A549 treated with dexamethasone at 1 μM for 4 hours (cell line): ENCODE measurements at places on chromosomes 1 and 21. TPM values are rescaled to one million over a fixed set of nuclear protein-coding genes. Genes with fewer than 3 reads are reported as not detected.

OR6Y1 gene
- not detected in 5 replicates for total RNA-seq

LRRC53 gene
- total RNA-seq, result not detected in 5 replicates

CCDC17 gene
- total RNA-seq, result 0.18 to 0.57 TPM (median 0.19 TPM) in 5 replicates

DMBX1 gene
- total RNA-seq, result 0.55 to 1.0 TPM (median 0.87 TPM) in 5 replicates

TNFRSF4 gene
- total RNA-seq, result 0.06 to 0.15 TPM (median 0.10 TPM) in 4 of 5 replicates, not detected in the other

FAM72A gene
- 10.3 to 12.5 TPM (median 10.7 TPM) in 5 replicates for total RNA-seq

CFAP141 gene
- total RNA-seq, result 0.34 TPM in 1 of 5 replicates, not detected in the others

SH2D5 gene
- 10.3 to 15.2 TPM (median 12.6 TPM) in 5 replicates for total RNA-seq

TFAP2E gene
- total RNA-seq, result 0.47 to 0.80 TPM (median 0.65 TPM) in 5 replicates

CADM3 gene
- total RNA-seq, result 0.12 to 0.26 TPM (median 0.21 TPM) in 5 replicates

BARHL2 gene
- total RNA-seq, result not detected in 5 replicates

FCAMR gene
- total RNA-seq, result 0.07 to 0.08 TPM in 2 of 5 replicates, not detected in the others

SLC1A7 gene
- 0.04 TPM in 1 of 5 replicates, not detected in the others for total RNA-seq

CLEC20A gene
- total RNA-seq, result not detected in 5 replicates

SLAMF8 gene
- total RNA-seq, result 0.05 to 0.31 TPM (median 0.15 TPM) in 5 replicates

CD48 gene
- not detected in 5 replicates for total RNA-seq

ZNF593OS gene
- total RNA-seq, result 0.10 to 0.70 TPM in 2 of 5 replicates, not detected in the others

ALX3 gene
- not detected in 5 replicates for total RNA-seq

WDR47 gene
- total RNA-seq, result 6.9 to 10.0 TPM (median 8.5 TPM) in 5 replicates

AMY1C gene
- not detected in 5 replicates for total RNA-seq

USH2A gene
- total RNA-seq, result under 0.01 TPM in 1 of 5 replicates, not detected in the others

CLCA4 gene
- total RNA-seq, result not detected in 5 replicates

NR5A2 gene
- total RNA-seq, result 2.2 to 4.3 TPM (median 3.9 TPM) in 5 replicates

PANK4 gene
- total RNA-seq, result 8.3 to 10.5 TPM (median 9.7 TPM) in 5 replicates

VSIG8 gene
- total RNA-seq, result 0.06 to 0.11 TPM in 2 of 5 replicates, not detected in the others

RASSF5 gene
- total RNA-seq, result 0.77 to 1.1 TPM (median 0.96 TPM) in 5 replicates

ITLN2 gene
- 0.66 to 1.1 TPM (median 0.82 TPM) in 5 replicates for total RNA-seq

ITLN1 gene
- total RNA-seq, result not detected in 5 replicates

KRTAP10-10 gene
- not detected in 5 replicates for total RNA-seq

CAPN8 gene
- total RNA-seq, result 0.81 to 2.0 TPM (median 2.0 TPM) in 5 replicates

LCE1C gene
- 0.14 TPM in 1 of 5 replicates, not detected in the others for total RNA-seq

TTC22 gene
- total RNA-seq, result not detected in 5 replicates

PRAMEF18 gene
- not detected in 5 replicates for total RNA-seq

FAM177B gene
- total RNA-seq, result not detected in 5 replicates

CLCNKA gene
- total RNA-seq, result 0.04 to 0.07 TPM (median 0.05 TPM) in 4 of 5 replicates, not detected in the other

EIF3I gene
- 265 to 288 TPM (median 276 TPM) in 5 replicates for total RNA-seq
